ENCODE measurements at places on chromosomes 7 and 10.

DNA sequence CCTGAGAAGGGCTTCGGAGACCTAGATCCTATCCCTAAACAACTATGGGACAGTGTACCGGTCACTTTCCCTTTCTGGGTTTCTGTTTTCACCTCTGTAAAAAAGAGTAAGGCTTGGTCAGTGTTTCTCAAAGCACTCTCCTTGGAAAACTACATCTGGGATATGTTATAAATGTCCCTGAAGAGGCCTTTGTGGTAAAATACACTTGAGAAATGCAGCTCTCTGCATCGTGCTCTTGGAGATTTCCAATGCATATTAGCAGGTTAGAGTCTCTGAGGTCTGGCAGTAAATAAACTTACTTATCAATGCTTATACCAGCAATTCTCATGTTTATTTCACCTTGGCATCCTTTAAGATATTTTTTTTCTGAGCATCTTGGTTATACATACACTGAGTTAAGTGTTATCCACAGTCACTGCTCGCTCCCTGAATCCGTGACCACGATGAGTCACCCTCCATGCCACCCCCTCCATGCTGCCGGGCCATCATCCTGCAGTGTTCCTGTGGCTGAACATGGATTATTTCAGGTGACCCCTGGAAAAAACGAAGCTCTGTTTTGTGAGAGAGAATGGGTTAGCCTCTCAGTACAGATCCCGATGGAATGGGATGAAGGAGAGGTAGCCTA is 3.3 kb upstream of the TBXAS1 start:
- DNase-seq = no peak

DNA sequence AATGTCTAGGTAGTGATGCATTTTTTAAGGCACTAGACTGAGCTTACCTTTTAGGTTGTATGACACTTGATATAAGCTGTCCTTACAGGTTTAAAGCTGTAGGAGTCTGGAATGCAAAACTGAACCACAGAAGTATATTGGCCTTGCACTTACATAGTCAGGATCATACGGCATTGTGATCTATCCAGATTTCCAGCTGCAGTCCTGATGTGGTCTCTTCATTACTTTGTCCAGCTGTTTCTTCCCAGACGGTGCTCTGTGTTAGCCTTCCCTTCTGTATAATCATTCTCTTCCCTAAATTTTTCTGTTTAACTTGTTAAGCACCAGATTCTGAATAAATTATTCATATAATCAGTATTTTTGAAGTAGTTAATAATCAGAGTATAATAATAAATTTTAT is 67.1 kb downstream of the AUTS2 start:
- no peak for DNase-seq

DNA sequence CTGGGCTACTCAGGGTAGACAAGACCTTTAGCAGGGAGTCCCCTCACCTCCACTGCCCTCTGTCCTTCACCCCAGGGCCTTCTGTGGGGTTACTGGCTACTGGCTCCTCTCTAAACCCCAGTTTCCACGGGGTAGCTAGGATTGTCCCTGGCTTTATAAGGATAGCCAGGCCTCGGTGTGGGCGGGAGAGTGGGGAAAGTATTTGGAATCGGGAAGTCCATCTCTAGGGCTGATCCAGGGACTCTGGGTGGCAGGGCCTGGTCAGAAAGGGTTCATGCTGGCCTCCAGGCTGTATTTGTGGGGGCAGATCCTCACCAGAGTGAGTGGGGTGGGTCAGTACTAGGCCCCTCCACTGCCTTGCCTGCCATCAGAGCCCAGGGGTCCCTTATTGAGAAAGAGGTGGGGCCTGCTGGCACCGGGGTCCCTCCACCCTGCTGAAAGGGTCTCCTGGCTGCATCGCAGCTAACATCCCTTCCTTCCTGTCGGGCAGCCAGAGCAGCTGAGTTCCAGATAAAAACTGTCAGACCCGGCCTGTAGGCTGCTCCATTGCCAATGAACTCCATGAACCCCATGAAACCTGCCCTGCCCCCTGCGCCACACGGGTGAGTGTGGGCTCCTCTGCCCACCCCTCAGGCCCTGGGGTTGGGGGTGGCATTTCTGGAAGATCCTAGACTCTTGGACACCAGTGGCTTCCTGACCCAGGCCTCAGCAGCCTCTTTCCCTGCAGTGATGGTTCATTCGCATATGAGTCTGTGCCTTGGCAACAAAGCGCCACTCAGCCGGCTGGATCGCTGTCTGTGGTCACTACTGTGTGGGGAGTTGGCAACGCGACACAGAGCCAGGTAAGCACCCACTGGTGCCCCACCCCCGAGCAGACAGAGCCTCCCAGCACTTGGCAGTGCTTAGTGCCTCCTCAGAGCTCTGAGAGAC is 7.3 kb downstream of the ZMIZ2 start:
- no peak for DNase-seq

GRCh38 chr7:21722371-21722770 is 179.5 kb downstream of the DNAH11 start:
- DNase-seq = no peak

DNA sequence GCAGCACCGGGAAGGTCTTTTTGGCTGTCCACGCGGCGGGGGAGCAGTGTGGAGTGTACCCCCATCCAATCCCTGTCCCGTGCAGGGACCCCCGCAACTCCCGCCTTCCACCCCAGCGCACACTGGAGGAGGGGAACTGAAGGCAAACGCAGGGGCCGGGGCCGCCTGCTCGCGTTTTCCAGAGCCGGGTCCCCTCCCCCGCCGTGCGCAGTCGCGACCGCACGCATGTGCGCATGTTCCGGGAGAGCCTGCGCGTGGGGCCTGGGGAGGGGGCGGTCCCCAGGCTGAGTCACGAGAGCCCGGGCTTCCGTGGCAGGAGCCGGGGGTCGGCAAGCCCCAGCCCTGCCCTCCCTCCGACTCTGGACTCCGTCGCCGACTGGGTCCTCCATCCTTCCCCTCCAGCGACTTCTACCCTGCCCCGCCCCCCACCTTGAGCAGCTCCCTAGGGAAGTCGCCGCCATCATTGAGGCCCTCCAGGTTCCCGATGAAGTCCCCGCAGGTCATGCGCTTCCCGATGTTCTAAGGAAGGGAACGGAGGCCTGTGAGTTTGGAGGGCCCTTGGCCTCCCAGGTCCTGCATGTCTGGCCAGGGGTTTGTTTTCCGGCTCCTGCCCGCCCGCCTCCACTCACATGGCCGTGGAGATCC is 8.0 kb downstream of the PSD start:
- DNase-seq = no peak
